Cerebellar nuclear complex (tissue), 1 donor: ENCODE measurements at places on chromosomes 6 and 20.

DNA sequence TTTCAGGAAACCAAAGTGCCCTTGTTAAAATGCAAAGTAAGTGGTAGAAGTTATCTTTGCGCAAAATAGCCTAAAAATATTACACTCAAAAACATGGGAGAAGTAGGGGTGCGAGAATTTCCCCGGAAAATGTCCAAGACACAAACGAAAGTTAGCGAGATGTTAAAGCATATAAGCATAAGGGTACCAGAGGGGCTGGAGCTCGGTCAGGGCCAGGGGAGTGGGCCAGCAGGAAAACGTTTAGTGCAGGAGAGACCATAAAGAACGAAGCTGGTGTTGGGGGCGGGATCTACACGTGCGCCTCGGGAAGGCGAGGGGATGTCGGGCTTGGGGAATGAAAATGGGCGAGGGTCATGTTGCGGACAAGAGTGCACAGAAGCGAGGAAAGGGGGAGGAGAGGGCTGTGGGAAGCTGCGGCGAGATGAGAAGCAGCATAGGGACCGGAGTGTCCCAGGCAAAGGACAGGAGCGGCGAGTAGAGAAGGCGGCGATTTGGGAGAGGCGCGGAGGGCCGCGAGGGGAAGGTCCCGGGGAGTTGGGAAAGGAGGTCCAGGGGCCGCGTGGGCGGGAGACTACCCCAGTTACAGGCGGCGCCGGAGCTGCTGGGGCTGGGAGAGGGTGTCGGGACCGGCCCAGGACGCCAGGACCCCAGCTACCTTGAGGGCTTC lies 600 bp downstream of the XPO5 start:
- no peak for DNase-seq

DNA sequence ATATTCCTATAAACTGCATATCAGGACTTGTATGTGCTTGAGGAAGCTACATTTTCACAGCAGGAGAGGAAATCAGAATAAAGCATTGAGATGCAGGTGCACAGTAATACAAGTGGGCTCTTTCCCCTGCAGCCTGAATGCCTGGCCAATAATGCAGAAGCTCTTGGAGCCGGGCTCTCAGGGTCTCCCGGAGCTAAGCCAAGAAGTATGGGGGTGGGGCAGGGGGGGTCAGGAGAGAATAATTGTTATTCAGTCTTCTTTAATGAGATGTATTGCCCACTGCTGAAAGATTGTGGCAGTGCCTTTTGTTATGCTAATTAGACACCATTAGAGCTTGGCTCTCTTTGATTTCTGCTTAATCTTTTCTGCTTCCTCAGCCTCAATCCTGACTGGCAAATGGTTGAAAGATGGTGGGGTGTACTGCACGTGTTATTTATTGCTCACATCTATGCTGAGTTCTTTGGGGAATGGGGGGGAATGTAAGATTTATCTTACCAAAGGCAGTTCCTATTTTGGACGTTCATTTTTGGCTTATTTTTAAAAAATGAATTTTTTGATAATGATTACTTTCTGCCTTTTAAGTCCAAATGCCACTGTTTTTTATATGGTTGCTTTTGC lies 407.6 kb upstream of the SOX4 start:
- no peak for DNase-seq

DNA sequence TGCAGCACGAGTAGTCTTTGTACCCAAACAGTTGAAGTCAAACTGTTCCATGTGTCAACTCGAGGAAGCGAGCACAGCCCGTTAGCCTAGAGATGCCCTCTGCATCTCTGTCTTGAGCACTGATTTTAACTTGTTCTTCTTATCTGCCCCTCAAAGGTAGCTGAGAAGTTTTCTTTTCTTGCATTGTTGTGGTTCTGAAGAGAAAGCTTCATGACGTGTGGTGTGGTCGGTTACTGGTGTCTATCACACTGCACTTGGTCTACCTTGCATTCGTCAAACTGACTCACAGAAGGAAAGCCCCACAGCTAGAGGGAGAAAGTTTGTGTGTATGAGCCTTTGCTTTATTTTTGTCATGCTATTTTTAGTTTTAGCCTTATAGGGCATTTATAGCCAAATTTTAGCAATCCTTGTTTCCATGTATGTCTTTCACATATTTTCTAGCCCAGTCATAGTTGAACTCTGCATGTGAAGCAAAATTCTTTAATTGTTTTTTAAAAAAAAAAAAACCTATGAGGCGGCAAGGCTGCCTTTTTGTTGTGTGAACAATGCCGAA lies 115.1 kb downstream of the JAG1 start:
- no peak for DNase-seq

GRCh38 chr20:10935658-10936402 lies 262.0 kb upstream of the JAG1 start:
- no peak for DNase-seq

GRCh38 chr20:32031007-32031958 lies 20.8 kb upstream of the HCK start:
- DNase-seq, result no peak

- DNase-seq, result no peak
Observed at GRCh38 chr20:50953821-50954220, 4.5 kb downstream of the DPM1 start.

- no peak for DNase-seq
Observed at GRCh38 chr6:146915671-146916127, 288.5 kb upstream of the STXBP5 start.

DNA sequence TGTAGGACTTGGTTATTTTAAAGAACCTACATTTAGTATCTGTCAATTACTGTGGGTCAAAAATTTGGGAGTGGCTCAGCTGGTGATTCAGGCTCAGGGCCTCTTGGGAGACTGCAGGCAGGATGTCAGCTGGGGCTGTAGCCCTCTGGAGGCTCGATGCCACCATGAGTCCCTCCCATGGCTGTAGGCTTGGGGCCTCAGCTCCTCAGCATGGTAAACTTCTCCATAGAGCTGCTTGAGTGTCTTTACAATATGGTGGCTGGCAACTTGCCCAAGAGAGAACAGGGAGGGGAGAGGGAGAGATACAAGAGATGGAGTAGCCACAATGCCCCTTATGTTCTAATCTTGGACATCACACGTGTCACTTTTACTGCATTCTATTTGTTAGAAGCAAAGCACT lies 470.4 kb downstream of the CDH26 start:
- DNase-seq, result no peak
